ENCODE measurements at places on chromosomes 16 and 17.
A peak's percentile ranks its signal among the peaks of the same experiment; 100 is the strongest.

DNA sequence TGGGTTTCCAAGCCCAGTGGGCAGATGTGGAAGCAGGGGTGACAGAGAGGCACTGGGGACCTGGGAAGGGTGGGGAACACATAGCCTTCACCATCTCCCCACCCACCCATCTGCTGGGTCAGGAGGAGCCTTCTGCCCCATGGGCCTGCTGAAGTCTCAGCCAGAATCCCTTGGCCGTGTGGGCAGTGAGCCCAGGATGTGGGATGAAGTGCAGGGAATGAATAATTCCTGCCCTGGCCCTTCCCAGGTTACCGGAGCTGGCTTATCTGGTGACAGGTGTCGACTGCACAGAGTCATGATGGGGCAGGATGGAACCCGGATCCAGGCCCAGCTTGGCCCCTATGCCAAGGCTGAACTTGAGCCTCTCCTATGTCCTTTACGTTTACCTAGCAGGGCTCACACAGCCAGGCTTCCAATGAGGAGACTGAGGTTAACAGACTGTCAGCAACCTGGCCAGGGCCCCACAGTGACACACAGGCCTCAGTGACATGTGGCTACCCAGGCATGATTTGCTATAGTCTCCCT, 17.5 kb downstream of the ATP2A3 start:
- DNase-seq = no peak

DNA sequence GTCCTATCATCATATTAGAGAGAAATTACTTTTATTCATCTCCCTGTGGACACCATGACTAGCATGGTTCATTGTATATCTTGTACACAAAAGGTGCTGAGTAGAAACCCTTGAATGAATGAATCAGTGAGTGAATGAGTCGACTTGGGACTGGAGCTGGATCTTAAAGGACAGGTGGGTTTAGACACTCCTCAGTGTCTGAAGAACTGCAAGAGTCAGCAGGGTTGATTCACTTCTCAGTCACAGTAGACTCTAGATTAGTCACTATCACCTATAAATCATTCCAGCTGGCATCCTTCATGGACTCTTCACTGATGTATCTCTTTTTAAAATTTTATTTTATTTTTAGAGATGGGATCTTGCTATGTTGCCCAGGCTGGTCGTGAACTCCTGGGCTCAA, 30.1 kb upstream of the PMFBP1 start:
- no peak for DNase-seq

GRCh38 chr16:79808731-79809130, 208.2 kb upstream of the MAF start:
- DNase-seq = no peak

DNA sequence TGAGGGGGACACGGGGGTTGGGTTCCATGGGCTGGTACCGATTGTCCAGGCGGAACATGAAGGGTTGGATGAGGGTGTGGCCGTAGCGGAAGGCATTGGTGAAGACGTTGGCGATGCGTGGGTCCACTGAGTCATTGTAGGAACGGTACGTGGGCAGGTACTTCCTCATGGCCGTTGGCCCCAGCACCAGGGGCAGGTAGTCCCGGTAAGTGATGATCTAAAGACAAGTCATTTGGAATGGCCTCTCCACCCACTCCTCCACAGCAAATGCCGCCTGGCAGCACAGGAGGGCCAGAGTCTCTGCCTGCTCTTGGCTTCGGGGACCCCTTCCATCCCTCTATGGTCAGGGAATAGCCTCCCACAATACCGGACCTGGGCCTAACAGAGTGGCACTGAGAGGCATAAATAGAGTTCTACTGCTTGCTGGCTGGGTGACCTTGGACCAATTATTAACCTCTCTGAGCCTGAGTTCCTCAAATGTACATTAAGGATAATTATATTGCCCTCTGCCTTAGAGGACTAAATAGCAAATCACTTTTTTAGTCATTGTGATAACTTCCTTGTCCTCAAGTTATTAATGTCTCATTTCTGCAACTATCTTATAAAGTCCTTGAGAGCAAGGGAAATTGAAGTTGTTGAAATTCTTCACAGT, 7.2 kb downstream of the MPO start:
- DNase-seq = no peak

DNA sequence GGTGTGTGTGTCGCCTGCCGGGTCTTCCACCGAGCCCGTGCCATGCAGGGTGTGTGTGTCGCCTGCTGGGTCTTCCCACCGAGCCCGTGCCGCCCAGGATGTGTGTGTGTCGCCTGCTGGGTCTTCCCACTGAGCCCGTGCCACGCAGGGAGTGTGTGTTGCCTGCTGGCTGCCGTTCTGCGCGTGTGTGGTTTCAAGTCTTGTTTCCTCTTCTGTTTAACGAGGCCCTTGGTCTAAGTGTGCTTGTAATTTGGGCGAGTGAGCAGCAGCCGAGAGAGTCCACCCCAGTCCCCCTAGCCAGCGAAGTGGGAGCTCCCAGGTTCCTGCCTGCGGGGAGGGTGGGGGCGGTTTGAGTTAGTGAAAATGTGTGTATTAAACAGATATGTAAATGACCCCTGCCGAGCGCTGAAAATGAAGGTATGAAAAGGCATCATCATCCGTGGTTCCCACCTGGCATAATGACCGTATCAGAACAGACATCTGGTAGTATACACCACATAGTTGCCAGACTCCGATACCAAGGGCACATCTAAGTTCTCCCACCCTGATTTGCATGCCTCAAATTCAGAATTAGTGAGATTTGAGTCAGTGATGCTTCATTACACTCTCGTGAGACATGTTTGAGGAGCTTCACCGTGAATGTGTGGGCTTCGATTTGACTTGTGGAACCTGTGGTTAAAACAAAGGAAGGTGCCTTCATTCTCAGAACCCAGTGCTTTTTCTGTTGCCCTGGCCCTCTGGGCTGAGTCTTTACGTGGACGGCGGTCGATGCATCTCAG, 114.5 kb upstream of the CHMP6 start:
- no peak for DNase-seq

- no peak for DNase-seq
Measured at GRCh38 chr17:77865716-77866115, 92.8 kb upstream of the TNRC6C start.

DNA sequence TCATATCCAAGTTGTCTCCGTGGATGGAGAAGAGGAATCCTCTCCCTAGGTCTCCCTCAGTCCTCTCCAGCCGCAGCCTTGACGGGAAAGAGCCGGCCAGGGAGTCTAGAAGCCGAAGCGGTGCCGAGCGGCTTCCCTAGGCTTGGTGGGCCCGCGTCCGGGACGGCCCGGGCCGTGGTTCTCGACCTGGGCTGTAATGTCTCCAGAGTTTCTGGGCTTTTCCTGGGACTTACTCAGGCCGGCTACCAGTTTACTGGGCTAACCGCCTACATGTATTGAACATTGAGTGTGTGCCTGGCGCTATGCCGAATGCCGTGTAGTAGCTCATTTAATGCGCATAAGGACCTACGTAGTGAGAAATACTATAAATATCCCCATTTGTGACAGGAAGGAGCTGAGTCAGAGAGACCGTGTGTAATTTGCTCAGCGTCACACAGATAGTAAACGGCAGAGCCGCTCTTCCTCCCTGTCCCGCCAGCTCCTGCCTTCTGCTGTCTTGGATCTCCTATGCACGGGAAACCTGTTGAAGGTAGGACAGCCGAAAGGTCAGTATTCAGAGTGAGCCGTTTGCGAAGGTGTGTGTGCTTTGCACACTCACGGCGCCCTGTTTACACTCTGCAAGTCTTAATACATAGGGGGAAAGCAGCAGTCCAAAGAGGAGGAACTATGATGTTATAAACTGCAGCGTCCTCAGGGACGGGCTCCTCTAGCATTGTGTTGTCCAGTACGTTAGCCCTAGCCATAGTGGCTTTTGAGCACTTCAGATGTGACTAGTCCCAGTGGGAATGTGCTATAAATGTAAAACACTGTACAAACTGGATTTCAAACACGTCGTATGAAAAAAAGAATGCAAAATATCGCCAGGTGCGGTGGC, 723 bp upstream of the SPAG5 start:
- DNase-seq = peak; percentile 64

- no peak for DNase-seq
Measured at GRCh38 chr16:24552705-24553246, 13.4 kb downstream of the RBBP6 start.

DNA sequence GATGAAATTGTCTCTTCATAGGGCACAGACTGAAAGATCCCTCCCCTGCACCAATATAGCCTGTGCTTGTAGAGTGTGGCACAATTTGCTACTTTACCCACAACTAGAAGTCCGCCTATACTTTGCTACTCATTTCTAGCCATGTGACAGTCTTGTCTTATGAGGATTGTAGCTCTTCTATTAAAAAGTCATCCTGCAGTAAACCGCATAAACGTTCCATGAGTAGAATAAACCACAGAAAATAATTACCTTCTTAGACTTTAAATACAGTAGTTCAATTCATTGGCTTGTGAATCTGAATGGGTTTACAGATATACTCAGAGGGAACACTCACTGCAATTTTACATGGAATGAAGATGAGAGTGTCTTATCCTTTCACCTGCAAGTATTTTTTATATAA, 4.4 kb downstream of the KRT27 start:
- no peak for DNase-seq

DNA sequence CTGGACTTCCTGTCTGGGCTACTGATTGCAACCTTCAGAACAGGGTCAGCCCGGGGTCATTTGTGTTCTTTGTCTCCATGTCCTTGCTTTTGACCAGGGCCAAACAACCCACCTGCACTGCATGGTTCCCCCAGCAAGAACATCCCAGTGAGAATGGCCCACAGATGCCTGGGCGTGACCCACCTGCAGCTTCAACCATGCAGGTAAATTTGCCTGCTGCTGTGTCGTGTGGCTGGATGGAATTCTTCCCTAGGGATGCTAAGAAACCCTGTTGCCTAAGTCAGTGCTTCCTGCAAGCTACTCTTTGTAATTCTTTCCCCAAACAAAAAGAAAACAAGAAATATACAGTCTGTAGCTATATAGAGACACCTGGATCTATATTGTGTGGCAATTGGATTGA, 12.5 kb downstream of the CDH13 start:
- DNase-seq = no peak

- no peak for DNase-seq
Measured at GRCh38 chr17:51890710-51891109, 267.8 kb downstream of the CA10 start.

GRCh38 chr16:88570691-88571092, 489 bp downstream of the ZC3H18 start:
- DNase-seq = peak; percentile 44

GRCh38 chr16:15583526-15583925, 59.4 kb downstream of the MARF1 start:
- DNase-seq = no peak

- DNase-seq = peak; percentile 68
Measured at GRCh38 chr16:28317040-28317880, 24.9 kb downstream of the SBK1 start.

- DNase-seq = no peak
Measured at GRCh38 chr17:47197821-47198220, 8.7 kb upstream of the CDC27 start.

- no peak for DNase-seq
Measured at GRCh38 chr16:85788819-85789218, 10.5 kb downstream of the EMC8 start.

- DNase-seq = no peak
Measured at GRCh38 chr17:9865586-9865985, 39.5 kb downstream of the RCVRN start.

GRCh38 chr16:17386229-17386628, 84.5 kb downstream of the XYLT1 start:
- no peak for DNase-seq

DNA sequence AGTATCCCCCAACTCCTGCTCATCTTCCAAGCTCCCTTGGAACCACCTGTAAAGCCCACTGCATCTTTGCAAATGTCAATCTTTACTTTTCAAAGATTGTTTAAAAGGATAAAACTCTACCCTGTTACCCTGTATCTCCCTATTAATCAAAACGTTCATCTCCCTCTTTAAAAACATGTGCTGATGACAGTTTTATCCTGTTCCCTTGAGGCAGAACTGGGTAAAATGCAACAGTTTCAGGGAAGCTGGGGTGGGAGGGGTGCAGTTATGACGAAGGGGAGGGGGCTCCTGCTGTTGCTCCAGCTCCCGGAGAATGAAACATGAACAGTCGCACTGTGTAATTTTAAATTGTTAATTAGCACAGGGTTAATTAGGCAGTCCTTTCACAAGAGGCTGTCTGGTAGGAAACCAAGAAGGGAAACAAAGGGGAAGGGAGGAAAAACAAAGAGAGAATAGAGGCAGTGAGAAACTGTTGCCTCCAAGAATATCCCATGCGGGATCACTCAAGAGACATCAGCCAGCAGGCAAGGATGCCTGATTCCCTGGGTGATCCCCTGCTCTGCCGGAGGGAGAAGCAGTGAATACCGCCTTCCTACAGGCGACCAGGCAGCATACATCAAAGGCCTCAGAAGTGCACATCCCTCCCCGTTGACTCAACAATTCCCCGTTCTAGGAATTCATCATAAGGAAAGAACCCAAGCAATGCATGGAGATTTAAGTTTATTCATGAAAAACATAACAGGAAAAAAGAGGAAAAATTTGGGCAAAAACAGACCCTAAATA, 84.2 kb downstream of the ZFHX3 start:
- no peak for DNase-seq

DNA sequence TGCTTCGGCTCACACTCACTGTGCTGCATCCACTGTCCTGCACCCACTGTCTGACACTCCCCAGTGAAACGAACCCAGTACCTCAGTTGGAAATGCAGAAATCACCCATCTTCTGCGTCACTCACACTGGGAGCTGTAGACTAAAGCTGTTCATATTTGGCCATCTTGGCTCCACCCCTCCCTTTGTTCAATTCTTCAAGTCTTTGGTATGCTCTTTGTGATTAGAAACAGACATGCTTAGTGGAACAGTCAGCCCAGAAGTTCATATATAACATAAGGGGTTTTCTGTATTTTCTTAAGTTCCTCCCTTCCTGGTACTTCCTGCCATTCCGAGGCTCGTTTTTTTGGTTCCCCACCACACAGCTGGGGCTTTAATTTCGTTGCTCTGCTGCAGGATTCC, 398.5 kb upstream of the DYNLRB2 start:
- no peak for DNase-seq

DNA sequence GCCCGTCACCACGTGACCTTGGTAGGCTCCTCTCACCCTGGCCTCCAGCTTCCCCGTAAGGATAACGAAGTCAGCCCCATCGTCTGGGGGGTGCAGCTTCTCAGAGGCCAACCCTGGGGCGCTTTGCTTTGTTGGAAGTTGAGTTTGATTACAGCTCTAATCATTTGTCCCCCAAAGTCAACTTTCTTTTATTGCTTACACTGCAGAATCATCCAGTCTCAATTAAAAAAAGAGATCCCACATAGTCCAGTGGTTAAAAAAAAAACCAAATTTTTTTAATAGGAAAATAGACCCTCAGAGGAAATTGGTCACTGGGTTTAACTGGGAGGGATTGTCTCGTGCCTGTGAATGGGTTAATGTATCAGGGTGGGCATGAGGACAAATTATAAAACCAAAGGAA, 7.8 kb upstream of the GPRC5C start:
- DNase-seq = no peak

DNA sequence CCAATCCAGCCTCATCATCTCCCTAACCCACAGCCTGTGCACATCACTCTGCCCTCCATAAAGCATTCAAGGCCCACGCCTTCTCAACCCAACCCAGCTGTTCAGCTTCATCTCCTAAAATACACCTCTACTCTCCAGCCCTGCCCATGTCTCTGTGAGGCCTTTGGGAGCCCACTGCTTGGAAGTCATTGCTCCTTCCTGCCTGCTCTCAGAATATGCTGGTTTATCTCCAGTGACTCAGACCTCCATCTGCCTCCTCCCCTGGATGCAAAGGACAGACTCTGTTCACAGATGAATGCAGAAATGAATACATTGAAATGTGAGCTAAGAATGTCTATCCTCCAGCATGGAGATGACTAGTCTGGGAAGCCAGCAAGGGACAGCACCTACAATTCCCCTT, 19.0 kb downstream of the KCNG4 start:
- no peak for DNase-seq

GRCh38 chr16:84585886-84586285, 32.0 kb downstream of the COTL1 start:
- DNase-seq = no peak

Measured in liver (tissue), 10 donors.